ENCODE measurements at places on chromosomes 16 and 17. TPM values are rescaled to one million over a fixed set of nuclear protein-coding genes. Genes with fewer than 3 reads are reported as not detected.

The LHX1 gene
- not detected for total RNA-seq

The PIRT gene
- under 0.01 TPM for total RNA-seq

DNA sequence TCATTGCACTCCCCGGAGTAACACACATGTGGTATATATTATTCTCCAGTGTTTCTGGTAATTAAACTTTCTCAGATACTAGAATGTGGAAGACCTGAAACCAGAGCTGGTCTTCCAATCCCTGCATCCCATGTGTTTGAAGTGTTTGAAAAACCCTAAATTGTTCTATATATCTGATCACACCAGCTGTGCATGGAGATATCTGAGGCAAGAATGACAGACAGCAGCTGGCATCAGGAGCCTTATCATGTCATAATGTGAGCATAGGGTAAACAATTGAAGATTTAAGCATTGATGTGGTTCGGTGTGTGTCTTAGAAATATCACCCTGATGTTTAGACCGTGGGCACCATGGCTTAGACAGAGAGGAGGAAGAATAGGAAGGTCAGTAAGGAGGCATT is 251.0 kb downstream of the CDH11 start:
- DNase-seq, result no peak

DNA sequence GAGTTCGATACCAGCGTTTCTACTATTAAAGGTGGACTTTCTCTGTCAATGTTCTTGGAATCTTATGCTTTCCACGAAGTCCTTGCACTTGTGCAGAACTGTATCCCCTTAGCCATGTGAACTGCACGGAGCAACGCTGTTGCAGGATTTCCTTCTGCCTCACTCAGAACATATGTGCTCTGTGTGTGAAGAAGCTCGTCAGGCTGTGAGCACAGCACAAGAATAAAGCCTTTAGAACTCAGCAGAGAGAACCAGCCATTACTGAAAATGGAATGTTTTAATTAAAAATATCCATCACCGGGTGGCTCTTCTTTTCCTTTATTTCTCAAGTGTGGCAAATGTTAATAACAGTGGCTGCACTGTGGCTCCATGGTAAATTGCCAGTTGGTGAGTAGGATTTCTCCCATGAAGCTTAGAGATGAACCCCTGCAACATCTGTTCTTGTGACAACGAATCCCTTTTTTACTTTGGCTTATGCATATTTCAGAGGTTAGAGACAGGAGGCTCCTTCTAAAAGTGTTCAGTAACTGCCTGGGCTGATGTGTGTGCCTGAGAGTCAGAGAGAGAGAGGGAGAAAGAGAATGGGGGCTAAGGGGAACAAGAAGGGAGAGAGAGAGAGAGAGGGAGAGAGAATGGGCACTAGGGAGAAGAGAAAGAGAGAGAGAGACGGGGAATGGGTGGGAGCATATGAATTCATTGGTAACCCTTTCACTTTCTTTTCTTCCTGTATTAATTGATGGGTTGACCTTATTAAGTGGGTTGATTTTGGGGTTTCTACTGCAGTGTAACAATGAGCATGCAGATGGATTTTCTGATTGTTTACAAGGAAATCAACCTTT is 50.0 kb downstream of the RPTOR start:
- DNase-seq, result no peak

GRCh38 chr17:64982139-64982915 is 63.0 kb upstream of the LRRC37A3 start:
- no peak for DNase-seq

DNA sequence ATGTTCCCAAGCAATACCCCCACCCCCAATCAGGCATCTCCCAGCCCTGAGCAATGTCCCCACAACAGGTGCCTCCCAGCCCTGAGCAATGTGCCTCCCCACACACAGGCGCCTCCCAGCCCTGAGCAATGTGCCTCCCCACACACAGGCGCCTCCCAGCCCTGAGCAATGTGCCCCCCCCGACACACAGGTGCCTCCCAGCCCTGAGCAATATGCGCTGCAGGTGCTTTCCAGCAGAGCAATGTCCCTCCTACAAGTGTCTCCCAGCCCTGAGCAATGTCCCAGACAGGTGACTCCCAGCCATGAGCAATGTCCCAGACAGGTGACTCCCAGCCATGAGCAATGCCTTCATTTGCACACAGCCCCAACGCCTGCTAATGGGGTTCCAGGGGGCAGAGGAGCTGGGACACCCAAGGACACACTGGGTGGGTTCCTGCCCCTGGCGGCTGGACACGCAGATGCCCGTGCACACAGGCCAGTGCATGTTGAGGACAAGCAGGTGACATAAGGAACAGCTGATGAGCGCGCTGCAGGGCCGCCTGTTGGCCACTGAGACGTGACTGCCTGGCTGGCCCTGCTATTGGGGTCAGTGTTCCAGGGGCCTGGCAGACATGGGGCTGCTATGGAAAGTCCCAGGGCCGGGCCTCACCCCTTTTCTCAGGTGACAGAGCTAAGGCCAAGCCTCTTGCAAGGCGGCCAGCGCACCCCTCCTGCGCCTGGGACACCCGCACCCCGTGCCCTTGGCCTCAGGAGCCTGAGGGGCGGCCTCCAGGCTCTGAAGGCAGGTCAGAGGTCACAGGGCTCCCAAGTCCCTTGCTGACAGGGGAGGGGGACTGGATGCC is 26.9 kb upstream of the PABPN1L start:
- DNase-seq, result no peak

GRCh38 chr16:11236461-11237254 is 19.3 kb downstream of the SOCS1 start:
- no peak for DNase-seq

DNA sequence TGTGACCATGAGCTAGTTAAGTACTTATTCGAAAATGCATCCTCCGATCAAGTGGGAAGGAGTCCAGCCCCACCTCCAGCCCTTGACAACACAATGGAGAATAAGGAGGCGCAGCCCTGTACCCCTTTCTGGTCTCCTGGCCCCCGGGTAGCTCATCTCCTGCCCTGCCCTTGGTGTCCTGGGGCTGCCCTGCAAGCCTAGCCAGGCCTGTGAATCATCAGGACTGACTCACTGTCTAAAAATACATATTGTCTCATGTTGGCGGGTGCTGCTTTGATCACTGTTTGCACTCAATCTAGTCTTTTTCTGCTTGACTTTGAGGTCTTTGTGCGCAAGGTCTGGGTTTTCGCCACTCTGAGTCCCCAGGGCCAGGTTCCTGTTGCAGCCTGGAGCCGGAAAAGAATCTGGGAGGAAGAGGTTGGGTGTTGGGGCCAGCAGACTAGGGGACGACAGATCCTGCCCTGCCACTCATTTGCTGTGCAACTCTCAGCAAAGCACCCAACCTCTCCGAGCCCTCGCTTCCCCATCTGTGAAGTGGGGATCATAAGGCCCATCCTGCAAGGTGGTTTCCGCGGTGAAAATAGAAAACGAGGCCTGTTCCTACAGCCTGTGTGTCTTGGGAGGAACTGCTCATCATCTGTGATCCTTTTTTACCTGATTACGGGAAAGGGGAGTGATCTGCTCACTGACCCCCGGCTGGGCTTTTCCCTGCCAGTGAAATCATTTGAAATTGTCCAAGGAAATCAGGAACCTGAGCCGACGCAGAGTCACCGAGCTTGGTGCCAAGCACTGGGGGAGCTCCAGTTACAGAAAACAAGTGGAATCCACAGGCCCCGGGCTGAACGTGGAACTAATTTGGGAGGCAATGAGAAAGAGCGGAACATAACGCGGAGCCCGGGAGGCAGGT is 230.4 kb downstream of the PARN start:
- no peak for DNase-seq

Data from breast epithelium (tissue), 4 donors.